NCI-H1048 (cell line): ENCODE measurements at places on chromosomes 1 and 21.

- no peak for DNase-seq
These were observed 46.7 kb downstream of the VANGL2 start for GRCh38 chr1:160446945-160447600.

DNA sequence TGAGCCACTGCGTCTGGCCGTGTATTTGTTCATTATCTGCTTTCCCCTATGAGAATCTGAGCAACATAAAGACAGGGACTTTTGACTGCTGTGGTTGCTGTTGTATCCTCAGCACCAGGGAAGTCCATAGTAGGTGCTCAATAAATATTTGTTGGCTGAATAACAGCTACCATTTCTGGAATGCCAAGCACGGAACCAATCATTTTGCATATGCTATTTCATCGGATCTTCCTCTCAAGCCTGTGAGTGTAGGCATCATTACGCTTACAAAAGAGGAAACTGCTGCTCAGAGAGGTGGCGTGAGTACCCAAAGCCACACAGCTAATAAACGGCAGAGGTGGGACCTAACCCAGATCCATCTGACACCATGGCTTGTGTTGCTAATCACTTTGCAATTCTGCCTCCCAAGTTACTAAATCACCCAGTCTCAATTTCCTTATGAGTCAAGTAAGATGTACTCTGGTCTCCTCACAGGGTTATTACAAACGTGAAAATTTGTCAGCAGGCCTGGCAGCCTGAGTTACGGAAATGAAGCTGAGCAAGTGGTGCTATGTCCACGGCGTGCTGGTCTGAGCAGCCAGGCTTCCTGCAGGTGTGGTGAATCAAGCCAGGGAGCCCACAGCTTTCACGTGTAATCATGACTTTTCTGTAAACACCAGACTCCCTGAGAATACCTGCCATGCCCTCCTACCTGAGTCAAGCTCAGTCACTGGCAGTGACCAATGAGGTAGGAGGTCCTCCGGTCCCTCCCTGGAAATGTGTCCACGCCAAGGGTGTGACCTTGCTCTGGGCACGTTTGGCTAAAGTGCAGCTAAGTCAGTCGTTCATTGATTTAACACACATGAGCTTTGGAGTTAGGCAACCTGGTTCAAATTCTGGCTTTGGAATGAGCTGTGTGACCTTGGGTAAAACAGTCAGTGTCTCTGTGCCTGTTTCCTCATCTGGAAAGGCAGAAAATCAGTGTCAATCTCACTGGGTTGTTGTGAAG, 4.8 kb upstream of the RHCE start:
- DNase-seq: no peak

- no peak for DNase-seq
These were observed 111.4 kb upstream of the ARTN start for GRCh38 chr1:43822040-43822690.

DNA sequence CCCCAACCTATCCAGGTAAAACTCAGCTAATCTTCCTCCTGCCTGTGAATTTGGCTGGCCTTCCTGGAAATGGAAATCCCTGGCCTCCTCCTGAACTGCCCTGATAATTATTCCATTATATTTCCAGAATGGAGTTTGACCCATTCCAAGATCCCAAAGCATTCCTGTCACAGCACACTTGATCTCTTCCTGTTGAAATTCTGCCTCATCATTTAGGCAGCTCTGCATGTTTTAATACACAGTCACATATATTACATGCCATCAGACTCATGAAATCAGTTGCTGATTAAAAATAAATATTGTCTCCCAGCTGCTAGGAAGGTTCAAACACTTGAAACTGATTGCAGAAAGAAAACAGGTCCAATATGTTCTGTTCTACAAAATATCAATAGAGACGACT, 148.2 kb upstream of the PALMD start:
- DNase-seq: no peak

- DNase-seq: no peak
These were observed 39.9 kb upstream of the PDC start for GRCh38 chr1:186500804-186501203.

DNA sequence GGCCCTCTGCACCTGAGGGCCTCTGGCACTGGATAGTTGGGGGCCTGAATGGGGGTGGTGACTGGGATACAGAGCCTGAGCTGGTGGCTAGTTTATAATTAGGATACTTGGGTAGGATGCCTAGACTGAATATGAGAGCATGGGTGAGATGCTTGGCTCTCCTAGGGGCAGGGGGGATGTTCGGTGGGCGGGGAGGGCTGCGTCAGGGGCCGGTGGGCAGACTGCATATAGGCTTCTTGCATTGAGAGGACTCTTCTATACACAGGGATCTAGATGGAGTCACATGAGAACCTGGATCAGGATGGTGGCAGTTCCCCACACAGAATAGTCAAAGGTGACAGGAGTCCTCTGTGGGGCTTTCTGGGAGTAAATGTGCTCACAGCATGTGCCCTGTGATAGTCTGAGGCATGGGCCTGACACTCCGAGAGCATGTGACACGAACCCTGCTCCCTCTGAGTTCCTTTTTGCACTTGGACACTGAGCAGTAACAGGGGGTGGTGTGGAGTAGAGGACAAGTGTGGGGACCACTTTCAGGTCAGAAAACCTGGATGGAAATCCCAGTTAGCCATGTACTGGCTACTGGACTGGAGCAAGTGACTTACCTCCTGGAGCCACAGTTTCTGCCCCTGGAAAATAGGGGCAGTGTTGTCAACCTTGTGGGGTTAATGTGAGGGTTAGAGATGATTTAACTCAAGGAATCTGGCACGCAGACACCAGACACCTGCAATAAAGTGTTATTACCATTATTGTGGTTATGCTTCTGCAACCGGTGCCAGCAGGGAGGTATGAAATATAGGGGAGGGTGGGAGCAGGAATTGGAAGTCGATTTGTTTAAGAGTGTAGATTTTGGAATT, 2.2 kb downstream of the MAP7D1 start:
- no peak for DNase-seq
